ENCODE measurements at places on chromosomes 1 and 21.

DNA sequence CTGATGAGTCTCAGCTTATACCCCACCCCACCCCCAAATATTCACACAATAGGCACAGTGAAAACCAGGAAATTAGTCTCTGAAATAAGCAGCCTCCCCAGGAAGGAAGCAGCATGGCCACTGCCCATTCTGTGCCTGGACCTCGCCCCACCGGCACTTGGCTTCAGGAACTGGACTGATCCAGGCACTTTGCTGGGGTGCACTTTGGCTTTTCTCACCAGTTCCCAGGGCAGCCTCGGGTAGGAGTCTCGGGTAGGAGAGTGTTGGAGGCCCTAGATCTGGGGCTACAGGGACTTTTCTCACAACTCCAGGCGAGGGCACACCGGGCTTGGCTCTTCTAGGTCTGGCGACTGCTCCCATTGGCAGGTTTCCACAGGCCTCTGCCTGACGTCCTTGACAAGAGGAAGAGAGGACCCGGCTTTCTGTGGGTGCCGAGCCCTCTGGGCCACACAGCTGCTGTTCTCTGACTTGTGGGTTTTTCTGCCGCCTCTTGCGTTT, 18.7 kb downstream of the ADARB1 start:
- no peak for DNase-seq

- no peak for DNase-seq
Observed at GRCh38 chr1:236370420-236370819, 23.7 kb upstream of the EDARADD start.

GRCh38 chr1:111729271-111729921, 9.8 kb downstream of the INKA2 start:
- DNase-seq: no peak

- DNase-seq: no peak
Observed at GRCh38 chr1:66725885-66726665, 26.2 kb upstream of the DYNLT5 start.

GRCh38 chr1:116895073-116895472, 14.6 kb upstream of the PTGFRN start:
- DNase-seq: no peak

DNA sequence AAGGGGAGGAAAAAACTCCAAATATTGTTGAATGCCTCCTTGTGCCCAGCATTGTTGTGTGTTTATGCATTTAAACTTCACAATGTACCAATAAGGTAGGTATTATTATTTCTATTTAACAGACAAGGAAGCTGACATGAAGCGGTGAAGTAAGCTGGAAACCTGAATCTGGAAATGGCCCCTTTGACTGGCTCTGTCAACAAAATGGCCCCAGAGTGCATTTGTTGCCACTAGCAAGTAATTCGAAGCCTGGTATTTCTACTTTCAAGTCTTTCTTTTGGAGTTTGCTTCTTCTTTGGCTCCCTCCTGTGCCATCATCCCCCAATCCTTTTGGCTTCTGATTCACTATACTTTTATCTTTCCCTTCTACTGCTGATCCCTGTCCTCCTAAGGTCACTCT, 23.1 kb downstream of the CRYZL1 start:
- DNase-seq: no peak

- DNase-seq: no peak
Observed at GRCh38 chr21:44337941-44338895, 972 bp downstream of the CFAP410 start.

GRCh38 chr1:65279070-65279779, 30.1 kb upstream of the DNAJC6 start:
- DNase-seq: no peak

DNA sequence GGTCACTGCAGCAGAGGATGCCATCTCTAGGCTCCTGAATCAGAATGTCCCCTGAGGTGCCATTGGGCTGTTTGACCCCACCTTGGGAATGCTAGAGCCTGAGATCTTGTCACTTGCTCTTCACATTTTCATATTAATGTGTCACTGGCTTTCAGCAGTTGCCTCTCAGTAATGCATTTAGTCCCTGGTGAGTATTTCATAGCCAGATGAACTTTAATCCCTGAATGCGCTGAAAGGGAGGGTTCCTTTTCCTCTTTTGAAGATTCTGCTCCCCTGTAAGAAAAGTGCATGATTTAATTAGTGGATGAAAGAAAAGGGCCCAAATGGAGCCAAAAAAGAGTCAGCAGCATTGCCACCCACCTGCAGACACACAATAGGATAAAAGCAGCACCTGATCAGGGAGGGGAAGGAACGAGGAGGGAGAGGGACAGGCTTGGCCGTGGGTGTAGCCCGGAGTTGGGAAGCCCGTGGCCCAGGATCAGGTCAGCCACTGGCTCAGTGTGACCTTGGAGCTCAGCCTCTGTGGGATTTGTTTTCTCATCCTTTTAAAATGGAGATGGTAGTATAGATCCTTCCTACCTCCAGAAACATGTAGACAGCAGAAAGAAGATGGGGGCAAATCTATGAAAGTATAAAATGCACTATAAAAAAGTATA, 31.1 kb downstream of the ROR1 start:
- DNase-seq: no peak

DNA sequence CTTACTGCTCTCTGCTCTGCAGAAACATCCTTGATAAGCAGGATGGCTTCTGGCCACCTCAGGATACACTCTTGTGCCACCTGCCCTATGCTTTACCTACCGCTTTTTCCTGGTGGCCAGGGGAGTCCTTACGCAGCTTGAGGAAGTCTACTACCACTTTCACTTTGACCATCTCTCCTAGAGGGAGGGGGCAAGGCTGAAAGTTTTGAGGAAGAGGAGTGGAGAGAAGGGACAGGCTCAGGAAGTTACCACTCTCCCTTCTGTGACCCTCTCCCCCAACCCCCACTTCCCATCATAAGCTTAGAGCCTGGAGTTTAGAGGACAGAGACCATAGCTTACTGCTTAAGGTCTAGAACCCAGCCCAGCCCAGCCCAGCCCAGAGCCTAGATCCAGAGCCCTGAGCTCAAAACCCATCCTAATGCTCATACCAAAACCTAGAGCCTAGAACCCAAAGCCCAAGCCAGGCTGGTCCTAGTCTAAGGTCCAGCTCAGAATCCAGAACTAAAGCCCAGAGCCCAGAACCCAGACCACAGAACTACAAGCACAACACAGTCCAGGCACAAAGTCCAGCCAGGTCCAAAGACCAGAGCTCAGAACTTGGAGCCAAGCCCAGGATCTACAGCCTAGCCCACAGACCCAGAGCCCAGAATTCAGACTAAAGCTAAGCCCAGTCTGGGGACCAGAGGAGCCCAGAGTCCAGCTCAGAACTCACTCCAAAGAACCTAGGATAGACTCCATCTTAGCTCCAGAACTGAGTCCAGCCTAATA, 18.0 kb upstream of the MFSD2A start:
- no peak for DNase-seq

- DNase-seq: no peak
Observed at GRCh38 chr1:72060466-72061245, 221.7 kb downstream of the NEGR1 start.

GRCh38 chr1:45394342-45394741, 54.1 kb upstream of the MUTYH start:
- no peak for DNase-seq

GRCh38 chr1:9465640-9466039, 73.6 kb upstream of the SLC25A33 start:
- no peak for DNase-seq

GRCh38 chr1:101410048-101410878, 173.4 kb downstream of the S1PR1 start:
- DNase-seq: no peak

DNA sequence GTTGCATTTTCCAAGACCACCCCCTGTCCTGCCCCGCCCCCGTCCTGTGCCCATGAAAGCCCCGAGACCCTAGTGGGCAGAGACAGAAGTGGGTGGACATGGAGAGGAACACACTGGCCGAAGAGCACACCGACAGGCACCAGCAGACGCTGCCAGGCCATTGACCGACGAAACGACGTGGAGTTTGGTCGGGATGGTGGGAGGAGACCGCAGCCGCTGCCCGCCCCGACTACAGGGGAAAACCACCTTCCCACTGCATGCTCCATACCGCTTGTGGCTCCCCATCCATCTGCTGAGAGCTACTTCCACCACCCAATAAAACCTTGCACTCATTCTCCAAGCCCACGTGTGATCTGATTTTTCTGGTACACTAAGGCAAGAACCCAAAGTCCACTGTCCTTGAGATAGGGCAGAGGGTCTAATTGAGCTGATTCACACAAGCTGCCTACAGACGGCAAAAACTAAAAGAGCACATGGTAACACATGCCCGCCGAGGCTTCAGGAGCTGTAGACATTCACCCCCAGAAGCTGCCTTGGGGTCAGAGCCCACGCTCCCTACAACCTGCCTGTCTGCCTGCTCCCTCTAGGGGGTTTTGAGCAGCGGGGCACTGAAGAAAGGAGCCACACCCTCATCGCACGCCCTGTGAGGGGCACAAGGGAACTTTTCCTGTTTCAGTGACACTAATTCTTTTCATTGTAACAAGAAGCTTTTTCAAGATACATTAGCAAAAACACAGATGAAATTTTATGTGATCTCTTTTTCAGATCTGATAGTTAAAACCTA, 81.2 kb upstream of the RAB3GAP2 start:
- no peak for DNase-seq

GRCh38 chr1:166695115-166695514, 144.2 kb upstream of the POGK start:
- DNase-seq: no peak

All from stimulated activated CD8-positive, alpha-beta memory T cell treated with anti-CD3 and anti-CD28 coated beads, Interleukin-4, amount 100 ng/mL, for 4 hours (primary cell).